CD4-positive, alpha-beta T cell (primary cell): ENCODE measurements at places on chromosomes 5 and 9. TPM values are rescaled to one million over a fixed set of nuclear protein-coding genes. Genes with fewer than 3 reads are reported as not detected.

AK8 gene
- not detected for total RNA-seq

MZB1 gene
- 0.42 TPM for total RNA-seq

OR1Q1 gene
- total RNA-seq, result not detected

IL5 gene
- not detected for total RNA-seq

TIMD4 gene
- total RNA-seq, result 2.0 TPM

ANKRD18A gene
- total RNA-seq, result 7.8 TPM
